ENCODE measurements at places on chromosomes 3 and 15. TPM values are rescaled to one million over a fixed set of nuclear protein-coding genes. Genes with fewer than 3 reads are reported as not detected.

DNA sequence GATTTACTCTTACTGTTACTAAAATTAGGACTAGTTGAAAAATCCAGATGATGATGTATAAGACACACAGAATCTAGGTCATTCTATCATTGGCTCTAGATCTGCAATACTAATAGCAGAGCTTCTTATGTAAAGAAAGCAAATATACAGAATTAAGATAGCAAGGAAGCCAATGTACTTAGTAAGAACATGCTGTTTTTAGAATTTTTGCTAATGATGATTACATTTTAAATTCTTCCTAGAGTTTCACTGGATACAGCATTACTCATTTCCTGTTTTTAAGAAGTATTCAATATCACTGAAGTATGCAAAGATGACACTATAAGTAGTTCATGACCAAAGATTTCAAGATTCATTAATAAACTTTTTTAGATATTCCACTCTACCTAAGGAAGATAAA is 60.7 kb downstream of the CFAP20DC start:
- peaks cover 23% of the 10 kb centered on the region for H3K4me1 ChIP-seq
- no peak overlapping the region for H3K27ac ChIP-seq
- DNase-seq: no peak
- H3K4me3 ChIP-seq: no peak overlapping the region
- H3K27me3 ChIP-seq: no peaks in the 10 kb centered on the region

DNA sequence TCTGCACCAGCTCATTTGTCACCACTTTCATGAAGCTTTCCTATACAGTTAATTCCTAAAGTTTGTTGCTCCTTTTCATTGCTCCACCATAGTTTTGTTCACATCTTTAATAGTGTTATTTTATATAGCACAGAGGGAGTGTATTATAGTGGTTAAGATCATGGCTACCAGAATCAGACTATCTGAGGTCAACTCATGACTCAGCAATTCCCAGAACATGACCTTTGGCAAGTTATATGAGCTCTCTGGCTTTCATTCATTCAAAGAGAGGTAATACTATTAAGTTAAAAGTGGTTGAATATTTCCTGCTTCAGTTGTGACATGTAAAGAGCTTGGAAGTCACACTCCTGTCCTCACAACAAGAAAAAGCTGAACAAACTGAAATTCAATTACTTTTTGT is 1073.5 kb downstream of the NAALADL2 start:
- no peaks in the 10 kb centered on the region for H3K27me3 ChIP-seq
- H3K27ac ChIP-seq: no peak overlapping the region
- no peak for DNase-seq
- no peaks in the 10 kb centered on the region for H3K4me1 ChIP-seq

GRCh38 chr15:53354874-53355273 is 404.6 kb downstream of the WDR72 start:
- H3K36me3 ChIP-seq: no peaks in the 10 kb centered on the region
- DNase-seq: no peak

DNA sequence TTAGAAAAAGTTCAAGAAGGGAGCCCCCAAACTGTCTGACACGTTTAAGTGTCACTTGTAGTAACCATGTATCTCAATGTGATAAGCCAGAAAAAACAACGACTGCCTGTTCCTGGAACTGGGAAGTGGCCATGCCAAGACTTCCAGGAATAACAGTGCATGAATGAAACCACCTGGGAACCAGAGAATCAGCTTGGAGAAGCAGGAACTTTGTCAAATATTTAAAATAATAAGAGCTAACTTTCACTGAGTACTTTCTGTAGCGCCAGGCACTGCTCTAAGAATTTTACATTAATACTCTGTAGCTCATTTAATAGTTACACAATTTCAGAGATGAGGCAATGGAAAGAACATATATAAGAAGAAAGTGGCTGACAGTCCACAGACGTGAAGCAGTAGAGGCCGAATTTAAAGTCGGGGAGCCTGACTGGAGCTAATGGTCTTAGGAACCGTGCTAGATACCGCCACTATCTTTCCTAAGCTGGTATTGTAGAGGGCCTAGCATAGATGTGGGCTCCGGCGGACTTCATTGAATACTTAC is 876 bp downstream of the PLSCR1 start:
- H3K36me3 ChIP-seq: no peaks in the 10 kb centered on the region
- peak overlapping the region; percentile 90 for H3K4me3 ChIP-seq
- H3K27ac ChIP-seq: peak overlapping the region; percentile 96
- no peak for DNase-seq
- H3K27me3 ChIP-seq: no peaks in the 10 kb centered on the region

Gene ACTC1
- total RNA-seq: 4.0 TPM

- H3K4me1 ChIP-seq: peaks cover 11% of the 10 kb centered on the region
- H3K4me3 ChIP-seq: no peak overlapping the region
- no peaks in the 10 kb centered on the region for H3K36me3 ChIP-seq
- peaks cover 11% of the 10 kb centered on the region for H3K27me3 ChIP-seq
- no peak for DNase-seq
- no peak overlapping the region for H3K27ac ChIP-seq
Observed at GRCh38 chr3:89171687-89172545, 64.5 kb downstream of the EPHA3 start.

Gene TNFSF10
- total RNA-seq: not detected

DNA sequence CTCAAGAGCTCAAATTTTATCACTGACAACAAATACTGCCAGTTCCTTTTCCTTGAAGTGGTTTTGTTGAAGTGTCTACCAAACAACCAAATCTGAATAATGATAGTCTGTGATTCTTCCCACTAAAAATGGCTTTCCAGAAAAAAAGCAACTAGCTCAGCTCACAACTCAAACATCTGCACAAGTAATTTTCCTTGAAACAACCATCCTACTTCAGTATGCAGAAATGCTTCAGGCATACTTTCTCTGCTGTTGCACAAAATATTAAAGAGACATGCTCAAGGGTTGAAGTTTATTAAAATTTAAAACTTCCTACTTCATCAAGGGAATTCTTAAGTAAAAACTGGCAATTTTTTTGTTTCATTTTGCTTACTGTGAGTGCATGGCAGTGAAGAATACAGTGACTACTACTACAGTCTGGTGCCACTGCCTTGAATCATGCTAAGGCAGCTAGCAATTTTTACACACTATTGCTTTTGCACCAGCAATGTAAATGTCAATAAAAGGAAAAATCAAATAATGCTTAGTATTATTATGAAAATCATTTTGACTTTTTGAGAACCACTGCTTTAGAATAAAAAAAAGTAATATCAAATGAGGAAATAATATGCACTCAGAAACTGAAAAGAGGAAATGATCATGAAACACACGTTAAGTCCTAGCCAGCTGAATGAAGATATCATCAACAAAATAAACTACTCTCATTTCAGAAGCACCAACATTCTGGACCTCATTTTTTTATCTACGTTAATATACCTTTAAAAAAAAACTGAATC is 33.6 kb downstream of the VPS13C start:
- H3K4me3 ChIP-seq: no peak overlapping the region
- H3K27me3 ChIP-seq: no peaks in the 10 kb centered on the region

GRCh38 chr3:36991147-36991546 is 1.8 kb downstream of the EPM2AIP1 start:
- no peak overlapping the region for H3K4me3 ChIP-seq
- no peak overlapping the region for H3K27ac ChIP-seq
- peaks cover 38% of the 10 kb centered on the region for H3K4me1 ChIP-seq
- H3K27me3 ChIP-seq: no peaks in the 10 kb centered on the region
- peaks cover 26% of the 10 kb centered on the region for H3K36me3 ChIP-seq

Gene IFT57
- 26.0 TPM for total RNA-seq

DNA sequence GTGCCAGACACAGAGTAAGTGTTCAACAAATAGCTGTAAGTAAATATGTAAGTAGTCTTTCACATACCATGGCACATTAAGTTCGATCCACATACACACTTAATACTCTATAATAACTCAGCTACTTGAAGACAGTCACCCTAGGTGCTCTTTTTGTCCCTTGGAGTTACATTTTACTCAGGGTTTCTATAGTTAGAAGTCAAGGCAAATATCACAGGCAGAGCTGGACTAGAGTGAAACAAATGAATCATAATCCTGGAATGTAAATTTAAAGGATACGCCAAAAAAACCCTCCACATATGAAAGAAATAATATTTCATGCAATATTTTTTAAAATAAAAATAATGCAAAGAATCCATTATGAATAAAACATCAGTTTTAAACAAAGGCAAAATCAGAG is 461.8 kb downstream of the MAGI1 start:
- DNase-seq: no peak
- H3K4me3 ChIP-seq: peak overlapping the region; percentile 7
- peaks cover 46% of the 10 kb centered on the region for H3K4me1 ChIP-seq
- no peaks in the 10 kb centered on the region for H3K36me3 ChIP-seq
- no peaks in the 10 kb centered on the region for H3K27me3 ChIP-seq
- H3K27ac ChIP-seq: peak overlapping the region; percentile 78

DNA sequence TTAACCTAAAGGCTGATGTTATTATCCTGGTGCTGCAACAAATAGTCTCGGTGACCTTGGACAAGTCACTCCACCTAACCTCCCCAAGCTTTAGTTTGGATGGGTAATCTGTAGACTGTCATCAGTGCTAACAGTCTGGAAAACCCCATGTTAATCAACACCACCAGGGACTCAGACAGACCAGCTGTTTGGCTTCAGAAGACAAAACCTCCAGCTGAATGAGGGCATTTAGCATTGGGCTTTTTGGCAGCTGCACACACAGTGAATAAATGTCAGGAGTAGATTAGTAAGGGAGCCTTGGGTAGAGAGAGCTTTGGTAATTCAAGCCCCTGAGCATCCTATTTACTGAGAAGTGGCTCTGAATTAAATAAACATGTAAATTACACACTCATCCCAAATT is 24.9 kb upstream of the C3orf80 start:
- DNase-seq: no peak
- H3K27ac ChIP-seq: no peak overlapping the region
- peaks cover 22% of the 10 kb centered on the region for H3K27me3 ChIP-seq
- no peak overlapping the region for H3K4me3 ChIP-seq
- H3K4me1 ChIP-seq: no peaks in the 10 kb centered on the region

DNA sequence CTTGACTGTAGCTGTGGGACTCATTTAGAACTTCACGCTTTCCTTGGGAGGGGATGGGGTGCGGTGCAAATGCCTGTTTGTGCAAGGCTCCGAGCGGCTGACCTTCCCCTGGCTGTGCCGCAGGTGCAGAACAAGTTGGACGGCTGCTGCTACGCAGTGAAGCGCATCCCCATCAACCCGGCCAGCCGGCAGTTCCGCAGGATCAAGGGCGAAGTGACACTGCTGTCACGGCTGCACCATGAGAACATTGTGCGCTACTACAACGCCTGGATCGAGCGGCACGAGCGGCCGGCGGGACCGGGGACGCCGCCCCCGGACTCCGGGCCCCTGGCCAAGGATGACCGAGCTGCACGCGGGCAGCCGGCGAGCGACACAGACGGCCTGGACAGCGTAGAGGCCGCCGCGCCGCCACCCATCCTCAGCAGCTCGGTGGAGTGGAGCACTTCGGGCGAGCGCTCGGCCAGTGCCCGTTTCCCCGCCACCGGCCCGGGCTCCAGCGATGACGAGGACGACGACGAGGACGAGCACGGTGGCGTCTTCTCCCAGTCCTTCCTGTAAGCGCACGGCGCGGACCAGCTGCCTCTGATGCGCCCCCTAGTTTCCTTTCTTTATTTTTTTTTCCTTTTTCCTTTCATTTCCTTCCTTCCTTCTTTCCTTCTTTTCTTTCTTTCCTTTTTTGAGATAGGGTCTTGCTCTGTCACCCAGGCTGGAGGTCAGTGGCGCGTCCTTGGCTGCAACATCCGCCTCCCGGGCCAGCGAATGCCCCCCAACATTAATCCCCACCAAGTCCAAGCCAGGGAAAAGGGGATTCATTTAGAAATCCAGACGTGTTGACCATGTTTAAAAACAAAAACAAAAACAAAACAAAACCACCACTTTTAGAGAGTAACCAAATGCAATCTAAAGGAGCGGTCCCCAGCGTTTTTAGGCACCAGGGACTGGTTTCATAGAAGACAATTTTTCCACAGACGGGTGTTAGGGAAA is 42.7 kb downstream of the EIF2AK4 start:
- H3K36me3 ChIP-seq: peaks cover 36% of the 10 kb centered on the region
- peak overlapping the region; percentile 77 for H3K27ac ChIP-seq
- peak; percentile 85 for DNase-seq

Gene NMNAT3
- total RNA-seq: 2.2 TPM

DNA sequence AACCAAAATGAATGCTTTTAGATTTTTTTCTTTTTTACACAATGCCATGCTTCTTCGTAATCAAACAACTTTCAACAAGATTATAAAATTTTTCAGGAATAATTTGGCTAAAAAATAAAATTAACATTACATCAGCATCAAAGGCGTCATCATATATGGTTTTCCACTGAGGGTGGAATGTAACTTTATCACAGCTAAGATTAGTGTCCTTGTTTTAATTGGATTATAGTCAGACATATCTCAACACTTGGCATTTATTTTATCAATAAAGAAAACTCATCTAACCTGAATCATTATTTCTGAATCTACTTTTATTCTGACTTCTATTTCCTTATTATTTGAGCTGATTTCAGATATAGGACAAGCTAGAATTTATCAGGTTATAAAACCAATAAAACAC is 1.6 kb downstream of the NRG4 start:
- no peaks in the 10 kb centered on the region for H3K36me3 ChIP-seq
- H3K27me3 ChIP-seq: peaks cover 69% of the 10 kb centered on the region
- H3K4me3 ChIP-seq: no peak overlapping the region
